ENCODE measurements at places on chromosomes 12 and 14.

DNA sequence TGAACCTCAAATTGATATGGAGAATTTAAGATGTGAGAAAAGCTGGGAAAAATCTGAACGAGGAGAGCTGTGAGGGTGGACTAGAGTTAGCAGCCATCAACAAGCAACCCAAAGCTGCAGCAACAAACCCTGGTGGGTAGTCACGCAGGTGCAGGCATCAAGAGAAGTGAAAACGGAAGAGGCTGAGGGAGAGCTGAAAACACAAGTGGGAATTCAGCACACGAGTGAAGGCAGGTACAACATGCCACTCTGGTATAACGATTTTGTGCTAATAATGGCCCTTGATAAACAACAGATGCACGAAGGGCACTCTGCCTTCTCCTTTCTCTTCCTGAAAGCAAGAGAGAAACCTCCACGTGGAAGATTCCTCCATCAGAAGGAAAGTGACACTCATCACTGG lies 11.5 kb downstream of the TCL1B start:
- no peaks in the 10 kb centered on the region for H3K27me3 ChIP-seq
- no peaks in the 10 kb centered on the region for H3K4me1 ChIP-seq
- H3K27ac ChIP-seq: no peak overlapping the region
- no peak for DNase-seq

DNA sequence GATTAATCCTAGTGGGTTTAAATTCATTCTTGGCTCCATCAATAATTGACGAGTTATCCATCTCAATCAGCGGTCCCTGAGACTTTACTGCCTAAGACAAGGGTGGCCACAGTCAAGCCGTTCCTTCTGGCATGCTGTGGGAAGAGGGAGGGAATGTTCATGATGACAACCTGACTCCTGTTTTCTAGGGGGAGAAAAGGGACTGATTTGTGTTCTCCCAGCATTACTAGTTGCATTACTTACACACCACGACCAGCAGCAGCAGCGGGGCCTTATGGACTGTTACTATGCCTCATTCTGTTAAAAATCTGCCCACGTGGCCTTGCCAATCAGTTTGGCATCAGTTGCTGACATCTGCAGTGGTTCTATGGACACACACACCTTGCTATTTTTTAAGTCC lies 29.9 kb downstream of the PLEKHG7 start:
- no peaks in the 10 kb centered on the region for H3K4me1 ChIP-seq
- no peaks in the 10 kb centered on the region for H3K27me3 ChIP-seq
- no peak overlapping the region for H3K4me3 ChIP-seq
- no peak overlapping the region for H3K27ac ChIP-seq
- no peaks in the 10 kb centered on the region for H3K36me3 ChIP-seq
- DNase-seq: no peak

DNA sequence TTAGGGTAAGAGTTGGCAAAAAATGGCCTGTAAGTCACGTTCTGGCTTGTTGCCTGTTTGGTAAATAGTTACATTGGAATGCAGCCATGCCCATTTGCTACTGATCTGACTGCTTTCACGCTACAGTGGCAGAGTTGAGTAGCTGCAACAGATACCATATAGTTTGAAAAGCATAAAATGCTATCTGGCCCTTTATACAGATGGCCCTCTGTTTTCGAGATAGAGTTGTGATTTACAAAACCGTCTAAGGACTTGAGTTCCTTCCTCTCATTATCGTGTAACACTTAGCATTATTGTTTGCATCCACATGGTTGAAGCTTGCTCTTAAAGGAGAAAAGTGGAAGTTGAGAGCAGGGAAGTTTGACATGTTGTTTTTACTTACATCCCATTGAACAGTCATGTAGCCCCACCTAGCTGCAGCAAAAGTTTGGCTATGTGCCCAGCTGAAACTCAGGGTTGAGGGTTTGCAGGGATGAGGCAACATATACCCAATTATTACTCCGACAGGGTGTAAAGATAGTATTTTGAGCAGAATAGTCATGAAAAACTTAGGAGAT lies 11.3 kb upstream of the SCFD1 start:
- no peak overlapping the region for H3K4me3 ChIP-seq
- H3K27ac ChIP-seq: no peak overlapping the region
- peak; percentile 51 for DNase-seq
- H3K4me1 ChIP-seq: no peaks in the 10 kb centered on the region
- H3K36me3 ChIP-seq: no peaks in the 10 kb centered on the region

GRCh38 chr12:76042147-76042546 lies 10.6 kb upstream of the PHLDA1 start:
- H3K4me1 ChIP-seq: no peaks in the 10 kb centered on the region
- no peaks in the 10 kb centered on the region for H3K27me3 ChIP-seq
- no peak overlapping the region for H3K27ac ChIP-seq
- DNase-seq: no peak
- peaks cover 4% of the 10 kb centered on the region for H3K36me3 ChIP-seq

DNA sequence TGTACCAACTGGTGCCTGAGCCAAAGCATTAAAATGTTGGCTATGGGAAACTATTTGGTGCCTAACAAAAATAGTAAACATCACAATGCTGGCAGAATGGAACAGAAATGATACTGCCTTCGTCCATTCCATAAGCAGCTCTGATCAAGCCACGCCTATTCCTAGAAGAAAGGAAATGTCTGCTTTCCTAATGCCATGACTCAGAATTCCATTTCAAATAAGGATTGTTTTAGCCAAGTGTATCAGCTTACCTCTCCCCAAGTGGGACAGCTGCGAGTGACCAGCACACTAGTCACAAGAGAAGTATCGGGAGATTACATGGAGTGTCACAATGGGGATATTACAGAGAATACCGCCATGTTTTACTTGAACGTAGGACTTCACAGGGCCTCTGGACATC lies 38.7 kb downstream of the GLT8D2 start:
- H3K4me1 ChIP-seq: no peaks in the 10 kb centered on the region
- no peaks in the 10 kb centered on the region for H3K27me3 ChIP-seq
- no peaks in the 10 kb centered on the region for H3K36me3 ChIP-seq
- H3K27ac ChIP-seq: no peak overlapping the region
- DNase-seq: no peak

- H3K4me1 ChIP-seq: no peaks in the 10 kb centered on the region
- no peak overlapping the region for H3K4me3 ChIP-seq
- no peak overlapping the region for H3K27ac ChIP-seq
- H3K36me3 ChIP-seq: no peaks in the 10 kb centered on the region
- no peaks in the 10 kb centered on the region for H3K27me3 ChIP-seq
These were observed 165.5 kb downstream of the SLC41A2 start for GRCh38 chr12:104792570-104792969.

- H3K4me1 ChIP-seq: no peaks in the 10 kb centered on the region
- H3K27ac ChIP-seq: no peak overlapping the region
These were observed 2.8 kb upstream of the TMEM52B start for GRCh38 chr12:10175846-10176636.

GRCh38 chr12:25121110-25121509 lies 73.8 kb downstream of the DNAI7 start:
- H3K27ac ChIP-seq: no peak overlapping the region
- no peak overlapping the region for H3K4me3 ChIP-seq
- H3K36me3 ChIP-seq: no peaks in the 10 kb centered on the region
- H3K4me1 ChIP-seq: no peaks in the 10 kb centered on the region
- no peaks in the 10 kb centered on the region for H3K27me3 ChIP-seq
- DNase-seq: no peak

- H3K4me1 ChIP-seq: peaks cover 31% of the 10 kb centered on the region
- H3K27ac ChIP-seq: peak overlapping the region; percentile 51
- H3K27me3 ChIP-seq: no peaks in the 10 kb centered on the region
- peaks cover 50% of the 10 kb centered on the region for H3K36me3 ChIP-seq
These were observed 22.3 kb downstream of the SNW1 start for GRCh38 chr14:77738559-77739250.

GRCh38 chr12:75438059-75438754 lies 42.3 kb upstream of the GLIPR1 start:
- no peaks in the 10 kb centered on the region for H3K36me3 ChIP-seq
- H3K4me3 ChIP-seq: no peak overlapping the region
- no peak overlapping the region for H3K27ac ChIP-seq
- H3K27me3 ChIP-seq: no peaks in the 10 kb centered on the region
- no peak for DNase-seq

DNA sequence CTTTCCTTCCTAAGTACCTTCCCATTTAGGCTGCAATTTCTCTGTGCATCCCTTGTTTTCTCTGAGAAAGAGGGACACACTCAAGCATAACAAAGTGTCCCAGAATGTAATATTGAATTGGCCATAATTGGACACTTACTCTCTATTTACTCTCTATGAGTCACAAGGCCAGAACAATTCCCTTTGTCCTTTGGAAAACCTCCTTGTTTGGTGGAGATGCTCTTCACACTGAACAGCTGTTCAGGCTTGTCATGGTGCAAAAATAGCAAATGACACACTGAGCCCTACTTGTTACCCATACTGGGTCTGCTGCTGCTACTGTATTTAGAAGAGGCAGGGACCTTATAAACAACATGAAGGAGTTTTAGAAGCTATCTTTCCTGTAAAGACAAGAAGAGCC lies 1590.5 kb upstream of the TMEM132C start:
- peaks cover 4% of the 10 kb centered on the region for H3K27me3 ChIP-seq
- no peak overlapping the region for H3K27ac ChIP-seq
- H3K4me1 ChIP-seq: no peaks in the 10 kb centered on the region
- no peaks in the 10 kb centered on the region for H3K36me3 ChIP-seq
- no peak overlapping the region for H3K4me3 ChIP-seq

- no peaks in the 10 kb centered on the region for H3K4me1 ChIP-seq
- no peaks in the 10 kb centered on the region for H3K27me3 ChIP-seq
- no peaks in the 10 kb centered on the region for H3K36me3 ChIP-seq
- no peak overlapping the region for H3K27ac ChIP-seq
These were observed 204.5 kb downstream of the MON2 start for GRCh38 chr12:62670986-62671720.

- no peaks in the 10 kb centered on the region for H3K36me3 ChIP-seq
- H3K27ac ChIP-seq: no peak overlapping the region
- no peak for DNase-seq
- no peaks in the 10 kb centered on the region for H3K27me3 ChIP-seq
- H3K4me1 ChIP-seq: no peaks in the 10 kb centered on the region
These were observed 265.5 kb upstream of the GRIP1 start for GRCh38 chr12:66944365-66944764.

DNA sequence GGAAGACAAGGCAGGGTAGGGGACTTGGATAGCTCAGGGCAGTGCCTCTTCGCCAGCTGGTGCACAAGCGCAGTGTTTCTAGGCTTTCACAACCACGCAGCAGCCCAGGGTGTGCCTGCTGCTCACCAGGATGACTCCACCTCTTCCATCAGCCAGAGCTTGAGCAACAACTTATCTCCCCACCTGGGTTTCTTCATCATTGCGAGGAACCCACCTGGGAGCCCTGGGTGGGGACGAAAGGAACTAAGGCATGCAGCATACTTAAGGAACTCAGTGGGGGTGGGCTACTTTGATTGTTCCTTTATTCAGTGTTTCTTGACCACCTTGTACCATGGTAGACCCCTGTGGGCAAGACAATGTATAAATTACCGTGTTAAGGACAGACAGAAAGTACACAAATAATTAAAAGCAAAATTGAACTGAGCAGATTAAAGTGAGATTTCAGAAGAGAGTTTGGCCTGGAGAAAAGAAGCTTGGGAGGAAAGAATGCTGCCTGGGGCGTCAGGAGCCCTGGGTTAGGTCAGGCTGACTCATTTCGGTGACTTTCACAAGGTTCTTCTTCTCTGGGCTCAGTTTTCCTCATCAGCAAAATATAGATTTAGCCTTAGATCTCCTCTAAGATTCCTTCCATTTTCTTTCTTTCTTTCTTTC lies 22.9 kb downstream of the KRT18 start:
- no peak for DNase-seq
- H3K27me3 ChIP-seq: no peaks in the 10 kb centered on the region
- no peaks in the 10 kb centered on the region for H3K36me3 ChIP-seq
- no peaks in the 10 kb centered on the region for H3K4me1 ChIP-seq
- no peak overlapping the region for H3K4me3 ChIP-seq

DNA sequence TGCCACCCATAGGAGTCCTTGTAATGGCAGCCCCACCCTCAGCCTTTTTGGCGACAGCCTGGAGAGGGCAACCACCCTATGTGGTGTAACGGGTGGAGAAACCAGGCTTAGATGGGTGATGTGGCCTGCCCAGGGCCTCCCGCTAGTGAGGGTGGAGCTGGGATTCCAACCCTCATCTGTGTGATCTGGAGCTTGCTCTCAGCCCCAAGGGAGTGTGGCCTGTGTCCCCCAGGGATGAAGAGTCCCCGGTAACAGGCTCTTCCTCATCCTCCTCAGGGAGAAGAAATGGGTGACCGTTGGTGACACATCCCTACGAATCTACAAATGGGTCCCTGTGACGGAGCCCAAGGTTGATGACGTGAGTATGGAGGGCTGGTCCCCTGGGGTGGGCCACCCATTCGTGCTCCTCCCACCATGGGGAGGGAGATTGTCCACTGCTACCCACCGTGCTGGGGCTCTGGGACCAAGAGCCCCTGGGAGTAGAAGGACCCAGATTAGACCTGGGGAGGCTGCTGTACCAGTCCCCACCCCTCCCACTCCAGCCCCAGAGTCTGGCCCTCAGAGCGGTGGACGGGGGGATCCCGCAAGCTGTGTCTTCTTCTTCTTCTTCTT lies 8.8 kb downstream of the BCL7A start:
- H3K36me3 ChIP-seq: no peaks in the 10 kb centered on the region
- H3K4me1 ChIP-seq: peaks cover 14% of the 10 kb centered on the region
- H3K27me3 ChIP-seq: no peaks in the 10 kb centered on the region
- peak overlapping the region; percentile 78 for H3K27ac ChIP-seq
- H3K4me3 ChIP-seq: no peak overlapping the region
- DNase-seq: no peak

- DNase-seq: peak; percentile 35
- H3K27ac ChIP-seq: peak overlapping the region; percentile 28
- no peak overlapping the region for H3K4me3 ChIP-seq
- H3K27me3 ChIP-seq: no peaks in the 10 kb centered on the region
These were observed 96.3 kb downstream of the GALC start for GRCh38 chr14:87896393-87897380.

DNA sequence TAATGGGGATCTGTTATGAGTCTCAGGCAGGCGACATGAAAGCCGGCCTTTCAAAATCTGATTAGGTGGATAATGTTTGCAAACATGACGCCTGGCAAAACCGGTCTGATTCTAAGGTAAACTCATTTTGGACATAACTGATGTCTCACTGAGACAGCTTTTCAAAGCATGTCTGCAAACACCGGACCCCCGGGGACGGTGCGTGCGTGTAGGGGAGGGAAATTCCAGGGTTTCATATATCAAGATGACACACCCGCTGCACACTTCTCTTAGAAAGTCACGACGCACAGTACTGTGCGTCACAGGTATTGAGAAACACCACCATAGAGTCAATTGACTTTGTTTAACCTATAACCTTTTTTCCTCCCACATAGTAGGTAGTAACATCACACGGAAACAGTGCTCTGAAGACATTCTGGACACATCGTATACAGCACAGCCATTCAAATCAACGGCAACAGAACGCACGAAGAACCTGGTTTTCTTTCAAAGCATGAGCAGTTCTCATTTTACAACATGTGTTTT lies 43.9 kb upstream of the TESC start:
- no peak for DNase-seq
- H3K27me3 ChIP-seq: no peaks in the 10 kb centered on the region
- no peak overlapping the region for H3K4me3 ChIP-seq
- H3K27ac ChIP-seq: peak overlapping the region; percentile 21

DNA sequence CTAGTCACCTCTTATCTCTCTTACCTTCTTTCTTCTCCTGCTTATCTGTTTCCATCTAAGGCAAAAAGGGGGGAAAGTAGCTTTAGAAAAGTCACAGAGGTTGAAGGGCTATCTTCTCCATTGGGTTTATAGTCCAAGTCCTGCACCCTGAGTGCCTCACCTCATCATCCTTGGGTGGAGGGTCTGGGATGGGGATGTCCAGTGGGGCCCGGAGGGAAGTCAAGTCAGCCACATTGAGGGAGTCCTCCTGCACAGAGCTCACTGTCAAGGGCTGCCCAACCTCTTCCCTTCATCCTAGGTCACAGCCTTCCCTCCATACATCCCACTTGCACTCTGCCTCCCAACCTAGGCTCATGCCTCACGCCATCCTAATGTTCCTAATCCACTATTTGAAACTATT lies 1.2 kb downstream of the PSME2 start:
- peaks cover 45% of the 10 kb centered on the region for H3K4me1 ChIP-seq
- H3K27ac ChIP-seq: peak overlapping the region; percentile 92
- H3K27me3 ChIP-seq: no peaks in the 10 kb centered on the region
- no peaks in the 10 kb centered on the region for H3K36me3 ChIP-seq

Measured in adrenal gland (tissue), 19 donors.